ENCODE measurements at places on chromosomes 1 and 21.

DNA sequence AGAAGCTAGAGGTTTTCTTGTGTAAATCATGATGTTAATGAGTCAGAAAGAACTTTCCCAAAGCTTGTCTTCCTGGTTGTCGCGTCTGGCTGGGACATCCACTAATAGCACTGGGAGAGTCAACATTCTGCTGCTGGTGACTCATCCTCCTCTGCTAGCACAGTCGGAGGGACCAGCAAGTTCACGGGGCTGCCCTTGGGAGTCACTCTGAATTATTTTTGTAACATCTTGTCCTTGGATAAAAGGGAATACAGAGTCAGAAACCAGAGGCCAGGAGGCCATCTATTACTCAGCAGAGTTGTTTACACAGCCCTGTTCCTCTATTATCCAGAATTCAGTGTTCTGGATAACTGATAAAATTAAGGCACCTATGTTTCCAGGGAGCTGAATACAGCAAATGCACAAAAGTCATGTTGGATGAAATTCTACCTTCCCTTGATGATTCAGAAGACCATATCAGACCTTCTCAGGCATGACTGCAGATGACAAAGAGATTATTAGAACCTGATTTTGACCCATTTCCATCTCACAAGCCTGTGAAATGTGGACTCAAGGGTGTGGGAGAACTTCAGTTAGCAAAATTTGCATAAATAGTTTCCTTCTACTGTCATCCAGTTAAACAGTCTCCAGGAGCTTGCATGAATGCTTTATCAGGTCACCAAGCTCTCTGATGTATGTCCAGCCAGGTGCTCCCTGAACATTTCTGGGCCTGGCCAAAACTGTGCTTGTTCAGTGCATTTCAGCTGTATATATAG is 68.1 kb downstream of the JAK1 start:
- no peak for DNase-seq

- no peak for DNase-seq
Observed at GRCh38 chr1:100050139-100050538, 80.3 kb downstream of the SLC35A3 start.

DNA sequence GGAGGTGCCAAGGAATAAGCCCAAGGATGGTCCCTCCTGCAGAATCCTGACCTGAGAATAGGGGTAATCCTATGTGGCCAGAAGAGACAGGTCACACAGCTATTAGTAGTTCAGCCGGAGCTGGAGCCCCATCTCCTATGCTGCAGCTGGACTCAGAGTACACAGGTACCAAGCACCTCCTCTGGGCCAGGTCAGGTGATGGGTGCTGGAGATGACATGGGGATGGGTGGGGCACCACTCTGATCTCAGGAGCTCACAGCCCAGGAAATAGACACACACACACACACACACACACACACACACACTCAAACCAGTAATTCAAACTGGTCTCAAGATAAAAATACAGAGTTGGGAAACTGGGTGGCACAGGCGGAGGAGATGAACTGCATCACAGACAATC is 54.2 kb upstream of the SSBP3 start:
- no peak for DNase-seq

GRCh38 chr21:30408782-30409494 is 13.1 kb downstream of the KRTAP13-1 start:
- no peak for DNase-seq

GRCh38 chr1:6496365-6496721 is 4.9 kb upstream of the PLEKHG5 start:
- no peak for DNase-seq

- DNase-seq: no peak
Observed at GRCh38 chr1:40532062-40532389, 589 bp downstream of the ZNF684 start.

DNA sequence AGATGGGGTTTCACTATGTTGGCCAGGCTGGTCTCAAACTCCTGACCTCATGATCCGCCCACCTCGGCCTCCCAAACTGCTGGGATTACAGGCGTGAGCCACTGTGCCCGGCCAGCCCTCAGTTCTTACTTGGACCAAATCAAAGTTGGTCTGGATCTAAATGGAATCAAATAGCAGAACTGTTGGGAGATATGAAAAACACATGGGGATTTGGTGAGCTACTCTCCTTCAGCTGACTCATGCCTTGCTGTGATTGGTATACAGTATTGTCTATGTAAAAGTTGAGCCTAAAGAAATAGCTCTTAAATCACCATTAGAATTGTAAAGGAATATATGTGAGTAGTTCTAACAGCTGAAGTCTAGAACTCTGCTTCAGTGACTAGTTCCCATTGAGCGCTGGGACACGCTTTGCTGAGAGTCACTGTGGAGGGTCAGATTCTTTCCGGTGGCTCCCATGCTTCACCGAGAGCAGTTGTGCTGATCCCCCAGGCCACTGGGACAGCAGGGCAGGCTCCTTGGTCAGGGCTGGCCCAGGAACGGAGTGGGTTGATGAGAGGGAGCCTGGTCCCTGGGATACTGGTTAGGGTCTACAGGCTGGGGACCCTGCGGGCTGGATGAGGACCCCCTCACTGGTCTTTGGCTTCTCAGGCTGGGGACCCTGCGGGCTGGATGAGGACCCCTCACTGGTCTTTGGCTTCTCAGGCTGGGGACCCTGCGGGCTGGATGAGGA is 14.0 kb downstream of the PKNOX1 start:
- DNase-seq: no peak

DNA sequence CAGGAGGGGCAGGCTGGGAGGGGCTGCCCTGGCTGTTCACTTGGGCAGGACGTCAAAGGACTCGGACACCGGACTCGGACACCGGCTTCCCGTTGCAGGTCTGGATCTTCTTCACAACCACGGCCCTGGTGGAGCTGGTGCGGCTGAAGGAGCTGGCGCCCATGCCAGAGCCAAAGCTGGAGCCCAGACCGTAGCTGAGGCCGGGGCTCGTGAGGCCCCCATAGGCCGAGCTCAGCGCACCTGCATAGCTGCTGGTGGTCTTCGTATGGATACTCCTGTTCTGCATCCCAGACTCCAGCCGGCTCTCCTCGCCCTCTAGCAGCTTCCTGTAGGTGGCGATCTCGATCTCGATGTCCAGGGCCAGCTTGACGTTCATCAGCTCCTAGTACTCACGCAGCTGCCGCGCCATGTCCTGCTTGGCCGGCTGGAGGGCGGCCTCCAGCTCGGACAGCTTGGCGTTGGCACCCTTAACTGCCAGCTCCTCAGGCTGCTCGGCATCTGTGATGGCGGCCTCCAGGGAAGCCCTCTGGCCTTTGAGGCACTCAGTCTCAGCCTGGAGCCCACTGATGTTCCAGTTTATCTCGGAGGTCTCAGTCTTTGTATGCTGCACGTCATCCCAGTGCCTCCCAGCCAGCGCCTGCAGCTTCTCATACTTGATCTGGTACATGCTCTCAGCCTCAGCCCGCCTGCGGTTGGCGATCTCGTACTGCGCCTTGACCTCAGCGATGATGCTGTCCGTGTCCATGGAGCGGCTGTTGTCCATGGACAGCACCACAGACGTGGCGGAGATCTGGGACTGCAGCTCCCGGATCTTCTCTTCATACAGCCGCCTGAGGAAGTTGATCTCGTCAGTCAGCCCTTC is 15.1 kb upstream of the KLF17 start:
- DNase-seq: no peak

GRCh38 chr1:108691942-108692723 is at the start of gene PRPF38B:
TSS of gene PRPF38B (plus strand) at chr1:108692310. CDS start at chr1:108692592, 282 bp downstream.
- peak; percentile 91 for DNase-seq

DNA sequence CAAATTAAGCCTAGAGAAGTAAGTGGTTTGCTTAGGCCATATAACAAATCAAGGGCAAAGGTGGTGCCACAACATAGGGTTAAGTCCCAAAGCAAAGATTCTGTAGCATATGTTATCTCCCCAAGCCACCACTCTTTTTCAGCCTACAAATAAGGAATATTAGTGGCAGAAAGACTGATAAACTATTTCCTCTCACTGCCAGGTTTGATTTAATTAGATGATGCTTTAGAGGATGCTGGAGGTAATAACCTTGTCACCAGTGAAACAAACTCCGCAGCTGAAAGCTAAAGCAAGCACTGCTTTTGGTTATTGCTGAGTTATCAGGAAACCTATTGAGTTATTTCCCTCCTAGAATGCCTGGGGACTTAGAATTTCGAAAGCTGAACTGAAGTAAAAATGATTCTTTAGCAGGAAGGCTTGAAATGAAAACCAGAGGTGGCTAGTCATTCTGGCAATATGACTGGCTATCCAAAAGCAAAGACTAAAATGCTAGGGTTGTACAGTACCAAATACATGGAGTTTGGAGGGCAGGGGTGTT is 145.2 kb downstream of the SYT2 start:
- DNase-seq: no peak

- no peak for DNase-seq
Observed at GRCh38 chr1:169610108-169610507, 19.8 kb downstream of the SELP start.

GRCh38 chr1:60273185-60273584 is 199.6 kb upstream of the C1orf87 start:
- no peak for DNase-seq

DNA sequence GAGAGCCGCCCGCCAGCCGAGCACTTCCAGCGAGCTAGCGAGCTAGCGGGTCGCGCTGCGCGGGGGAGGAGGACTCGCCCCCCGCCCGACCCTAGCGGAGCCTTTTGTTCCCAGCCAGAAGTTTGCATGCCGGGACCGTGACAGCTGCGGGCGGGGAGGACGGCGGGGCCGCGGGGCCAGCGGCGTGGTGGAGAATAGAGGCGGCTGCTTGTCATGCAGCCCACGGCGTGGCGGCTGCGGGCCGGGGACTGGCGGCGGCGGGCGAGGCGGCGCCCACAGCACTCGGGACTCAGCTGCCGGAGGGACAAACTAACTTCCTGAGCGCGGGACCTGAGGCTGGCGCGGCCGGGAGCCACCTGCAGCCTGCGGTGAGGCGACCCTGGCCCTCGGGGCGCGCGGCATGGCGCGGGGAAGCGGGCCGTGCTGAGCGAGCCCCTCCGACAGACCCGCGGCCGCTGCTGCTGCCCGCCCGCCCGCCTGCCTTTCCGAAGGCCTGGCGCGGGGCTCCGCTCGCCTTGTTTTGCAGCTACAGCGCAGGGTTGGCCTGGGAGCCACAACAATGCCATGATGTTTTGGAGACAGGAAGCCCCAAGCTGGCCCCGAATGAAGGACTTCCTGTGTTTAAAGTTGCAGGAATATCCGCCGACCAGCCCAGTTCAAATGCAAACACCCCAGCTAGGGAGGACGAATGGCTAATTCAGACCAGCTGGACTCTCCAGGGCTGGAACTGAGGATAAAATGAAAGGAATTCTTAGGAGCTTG is 82.2 kb upstream of the BMP8A start:
- peak; percentile 54 for DNase-seq

GRCh38 chr1:4668743-4669700 is 14.6 kb downstream of the AJAP1 start:
- no peak for DNase-seq

DNA sequence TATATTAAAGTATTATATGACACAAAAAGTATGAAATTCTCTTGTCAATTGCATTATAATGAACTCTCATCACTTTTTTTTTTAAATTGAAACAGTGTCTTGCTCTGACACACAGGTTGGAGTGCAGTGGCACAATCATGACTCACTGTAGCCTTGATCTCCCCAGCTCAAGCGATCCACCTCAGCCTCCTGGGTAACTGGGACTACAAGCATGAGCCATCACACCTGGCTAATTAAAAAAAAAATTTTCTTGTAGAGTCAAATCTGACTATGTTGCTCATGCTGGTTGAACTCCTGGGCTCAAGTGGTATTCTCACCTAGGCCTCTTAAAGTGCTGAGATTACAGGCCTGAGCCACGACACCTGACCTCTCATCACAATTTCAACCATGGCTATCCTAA is 259.3 kb downstream of the S1PR1 start:
- DNase-seq: no peak

DNA sequence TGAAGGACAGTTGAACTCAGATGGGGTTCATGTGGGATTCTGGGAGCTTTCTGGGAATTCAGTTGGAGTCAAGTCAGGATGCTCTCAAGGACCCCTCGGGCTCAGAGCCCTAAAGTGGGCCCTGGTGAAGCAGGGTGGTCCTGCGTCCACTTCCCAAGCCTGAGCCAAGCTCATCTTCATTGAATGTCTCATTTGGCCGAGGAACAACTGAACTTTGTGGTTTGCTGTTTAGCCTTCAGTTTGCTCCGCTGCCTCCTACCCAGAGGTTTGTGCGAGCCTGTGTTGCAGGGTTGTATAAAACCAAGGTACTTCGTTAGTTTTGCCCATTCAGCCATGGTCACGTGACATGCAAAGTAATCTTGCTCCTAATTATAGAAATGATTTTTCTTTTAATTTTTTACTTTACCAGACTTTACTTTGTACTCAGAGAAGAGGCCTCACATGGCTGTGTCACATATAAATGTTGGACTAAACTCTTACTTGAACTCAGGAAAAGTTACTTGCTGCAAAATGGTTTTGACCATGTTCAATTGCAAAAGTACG is 49.7 kb downstream of the B3GALT5 start:
- DNase-seq: no peak

DNA sequence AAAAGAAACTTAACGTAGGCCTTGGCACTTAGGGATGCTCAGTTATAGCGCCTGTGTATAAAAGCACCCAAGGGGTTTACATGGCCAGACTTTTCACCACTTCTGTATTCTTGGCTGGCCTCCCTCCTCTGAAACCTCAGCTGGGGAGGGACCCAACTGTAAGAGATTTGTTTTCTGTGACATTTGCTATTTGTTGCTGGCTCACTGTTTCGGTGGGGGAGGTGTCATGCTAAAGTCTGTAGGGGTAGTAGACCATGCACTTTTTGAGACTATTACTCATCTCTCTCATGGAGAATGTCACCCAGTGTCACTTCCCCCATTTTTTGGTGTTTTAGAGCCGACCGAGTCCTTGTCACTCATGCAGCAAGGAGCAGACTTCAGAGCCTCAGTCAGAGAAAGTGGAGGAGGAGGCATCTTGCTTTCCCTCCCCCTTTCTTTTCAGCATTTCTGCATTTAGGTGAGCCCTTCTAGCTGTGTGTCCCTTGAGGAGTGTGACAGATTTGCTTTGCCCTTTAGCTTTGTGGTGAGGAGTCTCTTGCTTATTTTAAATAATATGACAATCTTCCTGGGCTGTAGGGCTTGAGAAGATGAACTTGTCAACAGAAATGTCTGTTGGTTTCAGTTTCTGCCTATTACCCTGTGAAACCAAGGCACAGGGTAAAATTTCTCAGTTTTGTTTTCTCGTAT is 160.1 kb downstream of the FASLG start:
- DNase-seq: no peak

DNA sequence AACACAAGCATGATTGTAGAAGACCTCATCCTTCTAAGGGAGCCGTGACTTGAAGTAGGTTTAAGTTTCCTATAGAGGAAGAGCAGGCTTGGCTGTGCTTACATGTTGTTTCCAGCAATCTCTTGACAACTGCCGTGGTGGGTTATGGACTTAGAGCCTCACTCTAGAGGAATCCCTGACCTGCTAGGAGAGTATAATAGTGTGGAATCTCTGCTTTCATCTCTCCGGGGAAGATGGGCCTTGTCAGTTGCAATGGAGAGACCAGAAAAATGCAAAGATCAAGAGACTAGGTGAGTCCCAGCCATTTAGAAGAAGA is 137.6 kb downstream of the MIS18A start:
- DNase-seq: no peak

- DNase-seq: no peak
Observed at GRCh38 chr1:109625601-109626560, 6.2 kb downstream of the AMPD2 start.

Data from hippocampal formation (tissue), 2 donors.